Esophagus squamous epithelium (tissue), 5 donors: ENCODE measurements at places on chromosomes 7 and 10. TPM values are rescaled to one million over a fixed set of nuclear protein-coding genes. Genes with fewer than 3 reads are reported as not detected.

- no peak for DNase-seq
These were observed 550.4 kb downstream of the TCERG1L start for GRCh38 chr10:130761032-130761575.

MIOS gene
- total RNA-seq = 55.5 TPM

EGR2 gene
- total RNA-seq = under 0.01 TPM

GRCh38 chr7:150931199-150931869 is 46.8 kb downstream of the KCNH2 start:
- no peak for DNase-seq

SPDYE8 gene
- not detected for total RNA-seq

HUS1 gene
- 31.6 TPM for total RNA-seq

- DNase-seq = no peak
These were observed 29.3 kb downstream of the ASNS start for GRCh38 chr7:97842772-97843345.

BAIAP2L1 gene
- 16.5 TPM for total RNA-seq

GRCh38 chr7:131108212-131108940 is 219.3 kb upstream of the MKLN1 start:
- no peak for DNase-seq

GRCh38 chr10:118042336-118042735 is 4.4 kb downstream of the RAB11FIP2 start:
- no peak for DNase-seq
